ENCODE measurements at places on chromosomes 4 and X. TPM values are rescaled to one million over a fixed set of nuclear protein-coding genes. Genes with fewer than 3 reads are reported as not detected.

The SPANXA1 gene
- not detected for total RNA-seq

The ASIC5 gene
- not detected for total RNA-seq

The MUC7 gene
- total RNA-seq = not detected

The XKRX gene
- 0.88 TPM for total RNA-seq

The XAGE2 gene
- not detected for total RNA-seq

The GUCY1B1 gene
- total RNA-seq = 7.0 TPM

The PLAC1 gene
- total RNA-seq = 0.58 TPM
